ENCODE measurements at places on chromosomes 2 and 18.

- DNase-seq: no peak
Observed at GRCh38 chr2:215861607-215862350, 151.6 kb downstream of the MREG start.

DNA sequence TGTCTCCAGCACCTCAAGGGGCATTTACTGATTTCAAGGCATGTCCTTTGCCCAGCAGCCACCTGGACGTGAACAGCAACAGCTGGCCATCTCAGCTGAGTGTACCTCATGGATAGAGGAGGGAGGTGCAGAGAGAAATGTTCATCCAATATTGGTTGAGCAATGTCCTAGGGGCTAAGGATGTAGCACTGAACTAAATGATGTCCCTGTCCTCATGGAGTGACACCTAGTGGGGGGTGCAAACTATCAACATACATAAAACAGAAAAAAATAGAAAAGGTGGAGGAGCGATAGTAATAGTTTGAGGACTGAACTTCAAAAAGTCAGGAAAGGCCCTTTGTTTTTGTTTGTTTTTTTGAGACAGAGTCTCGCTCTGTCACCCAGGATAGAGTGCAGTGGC, 4.8 kb upstream of the UGGT1 start:
- DNase-seq: no peak

DNA sequence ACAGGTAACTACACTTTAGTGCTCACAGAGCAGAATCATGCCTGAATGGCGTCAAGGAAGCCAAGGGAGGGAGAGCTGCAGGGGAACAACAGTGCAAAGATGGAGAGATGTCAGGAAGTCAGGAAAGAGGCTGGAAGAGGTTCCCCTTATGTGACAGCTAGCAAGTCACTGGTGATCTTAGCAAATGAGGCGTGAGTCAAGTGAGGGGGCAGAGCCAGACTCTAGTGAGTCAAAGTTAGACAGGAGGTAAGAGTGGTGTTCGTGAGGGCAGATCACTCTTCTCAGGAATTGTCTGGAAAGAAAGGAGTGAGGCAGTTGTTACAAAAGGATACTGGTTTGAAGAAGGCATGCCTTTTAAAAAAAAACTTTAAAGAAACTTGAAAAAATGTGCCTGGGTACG, 87.1 kb downstream of the MEP1B start:
- DNase-seq: no peak

DNA sequence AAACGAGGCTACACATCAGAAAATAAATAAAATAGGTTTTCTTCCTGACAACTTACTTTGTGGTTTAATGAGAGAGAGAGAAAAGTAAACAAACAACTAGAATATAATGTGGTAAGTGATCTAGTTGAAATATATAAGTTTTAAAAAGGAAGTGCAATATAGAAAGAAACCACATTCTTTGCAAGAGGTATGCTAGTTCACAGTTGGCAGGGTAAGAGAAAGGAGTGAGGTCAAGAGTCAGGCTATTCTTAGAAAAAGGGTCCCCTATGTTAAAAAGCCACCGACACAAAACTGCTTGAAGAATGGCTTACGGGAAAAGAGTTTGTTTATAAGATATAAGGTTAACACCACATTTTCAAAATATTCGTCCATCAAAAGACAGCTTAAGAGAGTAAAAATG, 462.1 kb downstream of the ERBB4 start:
- no peak for DNase-seq

DNA sequence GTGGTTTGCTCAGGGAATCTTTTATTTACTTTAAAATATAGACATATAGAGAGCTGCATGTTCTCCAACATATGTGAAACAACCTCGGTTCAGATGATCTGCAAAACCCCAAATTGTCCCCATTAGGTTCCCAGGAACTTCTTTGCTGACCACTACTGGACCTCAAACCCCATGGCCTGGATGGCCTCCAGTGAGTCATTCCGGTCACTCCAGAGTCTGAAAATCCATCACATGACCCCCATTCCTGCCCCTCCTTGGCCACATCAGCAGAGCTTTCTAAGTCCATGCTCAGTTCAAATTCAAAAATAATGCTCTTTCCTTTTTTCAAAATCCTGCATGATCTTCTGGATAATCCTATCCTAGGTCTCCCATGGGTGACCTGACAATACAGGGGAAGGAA, 271.0 kb downstream of the TNS1 start:
- DNase-seq: no peak

GRCh38 chr2:15042801-15043217, 410.3 kb downstream of the LRATD1 start:
- no peak for DNase-seq

DNA sequence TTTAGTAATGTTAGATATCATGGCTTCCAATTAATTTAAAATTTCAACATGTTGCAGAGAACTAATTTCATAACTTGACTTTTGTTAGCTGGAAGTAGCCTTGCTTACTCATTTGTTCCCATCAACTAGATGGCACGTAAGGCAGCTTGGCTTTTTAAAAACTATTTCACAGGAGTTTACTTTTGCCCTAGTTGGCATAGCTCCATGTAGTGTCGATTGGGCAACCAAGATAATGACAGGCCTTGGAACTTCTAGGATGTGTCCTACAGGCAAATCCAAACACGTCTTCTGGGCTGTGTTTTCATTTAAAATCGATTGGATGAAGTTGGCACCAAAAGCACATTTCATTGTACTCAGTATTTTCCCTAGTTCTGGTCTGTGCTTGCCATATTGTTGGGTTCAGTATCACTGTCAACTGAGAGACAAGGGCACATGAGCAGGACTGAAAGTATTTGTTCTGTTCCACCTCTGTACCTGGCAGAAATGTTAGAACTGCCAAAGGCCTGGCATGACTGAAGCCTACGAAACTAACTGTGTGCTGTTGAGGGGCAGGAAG, 29.4 kb downstream of the HADHB start:
- DNase-seq: no peak

- DNase-seq: no peak
Observed at GRCh38 chr18:40738321-40738880, 1216.6 kb upstream of the PIK3C3 start.

- no peak for DNase-seq
Observed at GRCh38 chr2:220696280-220696669, 875.8 kb downstream of the EPHA4 start.

DNA sequence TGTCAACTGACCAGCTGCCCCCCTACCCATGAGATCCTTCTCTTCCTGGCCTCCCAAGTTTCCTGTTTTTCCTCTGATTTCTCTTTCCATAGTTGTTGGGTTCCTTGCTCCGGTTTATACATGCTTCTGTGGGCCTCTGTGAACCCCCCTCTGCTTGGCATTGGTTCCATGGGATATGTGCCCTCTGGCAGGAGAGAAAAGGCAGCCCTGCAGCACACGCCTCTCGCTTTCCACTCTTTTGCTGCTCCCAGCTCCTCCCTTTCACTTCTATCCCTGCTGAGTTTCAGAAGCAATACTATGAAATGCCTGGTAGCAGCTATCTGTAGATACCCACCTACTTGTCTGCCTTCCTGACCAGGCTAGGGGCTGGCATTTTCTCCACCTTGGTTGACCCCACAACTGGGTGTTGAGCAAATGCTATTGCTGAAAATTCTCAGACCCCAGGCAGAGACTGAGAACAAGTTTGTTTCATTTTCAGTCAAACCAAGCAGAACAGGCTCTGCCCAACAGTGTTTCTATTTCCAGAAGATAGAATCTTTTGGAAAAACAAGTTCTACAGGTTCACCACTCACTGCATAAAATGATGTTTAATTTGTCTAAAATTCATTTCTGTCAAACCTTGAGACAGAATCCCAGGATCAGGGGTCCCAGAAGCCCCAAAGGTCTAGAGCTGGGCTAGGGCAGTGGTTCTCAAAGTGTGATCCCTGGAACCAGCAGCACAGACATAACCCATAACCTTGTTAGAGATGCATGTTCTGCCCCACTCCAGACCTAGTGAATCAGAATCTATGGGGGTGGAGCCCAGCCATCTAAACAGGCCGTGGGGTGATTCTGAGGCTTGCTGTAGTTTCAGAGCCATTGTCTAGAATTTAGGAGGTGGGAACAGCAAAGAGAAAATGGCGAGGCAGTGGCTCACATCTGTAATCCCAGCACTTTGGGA, 13.4 kb downstream of the CAPG start:
- DNase-seq: no peak

GRCh38 chr18:76476665-76477561, 18.1 kb downstream of the ZNF516 start:
- DNase-seq: no peak

GRCh38 chr2:224798180-224798579, 82.0 kb upstream of the CCDC195 start:
- no peak for DNase-seq

- DNase-seq: no peak
Observed at GRCh38 chr18:63346031-63346430, 21.0 kb downstream of the KDSR start.

DNA sequence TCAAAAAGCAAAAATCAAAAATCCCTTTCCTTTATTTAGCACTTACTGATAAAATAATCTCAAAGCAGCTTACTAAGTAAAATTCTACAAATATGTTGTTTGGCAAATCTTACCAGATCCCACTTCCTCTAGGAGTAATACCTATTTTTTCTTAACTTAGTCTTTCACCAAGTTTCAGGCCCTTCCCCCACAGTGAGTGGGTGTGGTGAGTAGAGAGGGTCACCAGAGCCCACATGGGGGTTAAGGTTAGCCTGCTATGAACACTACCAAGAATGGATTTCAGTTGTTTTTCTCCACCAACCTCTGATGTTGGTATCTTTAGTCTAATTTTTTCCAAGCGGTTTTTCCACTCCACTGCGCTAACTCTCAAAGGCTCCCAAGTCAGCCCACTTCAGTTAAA, 23.2 kb downstream of the PIAS2 start:
- DNase-seq: no peak

GRCh38 chr2:186882511-186883071, 33.6 kb upstream of the ZSWIM2 start:
- no peak for DNase-seq

DNA sequence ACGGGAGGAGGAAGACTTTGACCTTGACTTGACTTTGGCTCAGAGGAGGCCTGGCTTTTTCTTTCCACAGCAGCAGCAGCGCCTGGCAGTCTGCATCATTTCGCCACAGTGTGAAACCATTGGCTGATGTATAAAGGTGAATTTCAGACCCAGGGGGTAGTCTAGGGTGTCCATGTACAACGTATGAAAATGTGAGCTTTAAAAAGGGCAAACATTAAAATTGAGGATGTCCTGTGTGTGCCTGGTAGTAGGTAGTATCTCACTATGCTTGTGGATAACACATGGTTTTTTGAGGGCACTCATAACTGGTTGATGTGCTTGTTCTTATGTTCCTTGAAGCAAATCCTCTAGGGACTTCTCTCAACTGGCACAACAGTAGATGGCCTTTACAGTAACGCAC, 86.1 kb downstream of the LPIN1 start:
- DNase-seq: no peak

DNA sequence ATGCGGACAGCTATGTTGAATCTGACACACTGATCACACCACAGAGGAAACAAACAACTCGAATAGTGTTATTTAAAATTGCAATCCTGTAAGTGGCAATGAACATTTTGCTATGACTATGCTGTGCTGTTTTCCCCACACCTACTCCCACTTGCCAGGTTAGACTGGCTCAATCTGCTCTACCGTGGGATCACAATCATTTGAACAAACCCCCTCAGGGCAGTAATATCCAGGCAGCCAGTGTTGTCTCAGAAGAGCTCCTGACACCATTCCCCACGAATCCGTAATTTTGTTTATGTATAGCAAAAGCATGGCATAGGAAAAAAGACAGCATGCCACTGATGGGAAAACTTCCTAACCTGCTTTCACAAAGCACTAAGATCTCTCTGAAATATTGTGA, 284.3 kb downstream of the ERBB4 start:
- DNase-seq: no peak

DNA sequence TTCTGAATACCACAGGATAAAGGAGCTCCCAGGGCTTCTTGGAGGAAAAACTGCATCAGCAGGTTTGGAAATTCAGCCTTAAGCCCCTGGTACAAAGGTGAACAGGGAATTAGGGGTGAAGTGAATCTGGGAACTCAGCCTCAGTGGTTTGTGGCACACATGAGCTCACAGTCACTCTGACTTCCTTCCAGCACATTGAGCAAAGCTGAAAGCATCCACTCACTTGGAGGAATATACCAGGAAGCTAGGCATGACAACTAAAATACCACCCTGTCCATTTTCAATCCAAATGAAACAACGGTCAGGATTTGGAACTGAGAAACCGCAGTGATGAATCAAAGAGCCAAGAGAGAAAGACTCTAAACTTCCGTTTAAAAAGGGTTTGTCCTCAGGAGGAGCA, 216.1 kb downstream of the ICOS start:
- DNase-seq: no peak

DNA sequence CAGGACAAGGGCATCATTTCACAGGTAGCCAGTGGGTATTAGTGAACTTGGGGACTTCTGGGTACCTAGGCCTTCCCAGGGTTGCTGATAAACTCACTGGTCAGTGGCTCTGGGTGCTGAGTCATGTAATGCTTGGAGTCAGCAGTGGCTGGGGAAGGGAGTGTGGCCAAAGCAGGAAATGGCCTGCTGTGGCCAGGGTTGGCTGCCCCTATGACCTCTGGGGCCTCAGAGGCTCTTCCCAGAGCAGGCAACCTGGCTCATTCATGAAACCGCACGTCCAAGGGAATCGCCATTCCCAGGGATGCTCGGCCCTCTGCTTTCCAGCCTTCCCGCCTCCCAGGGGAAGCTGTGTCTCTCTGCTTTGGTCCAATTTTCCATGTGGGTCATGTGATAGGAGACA, 294.9 kb downstream of the DYSF start:
- DNase-seq: no peak

- DNase-seq: no peak
Observed at GRCh38 chr2:223199531-223200515, 147.8 kb downstream of the KCNE4 start.

DNA sequence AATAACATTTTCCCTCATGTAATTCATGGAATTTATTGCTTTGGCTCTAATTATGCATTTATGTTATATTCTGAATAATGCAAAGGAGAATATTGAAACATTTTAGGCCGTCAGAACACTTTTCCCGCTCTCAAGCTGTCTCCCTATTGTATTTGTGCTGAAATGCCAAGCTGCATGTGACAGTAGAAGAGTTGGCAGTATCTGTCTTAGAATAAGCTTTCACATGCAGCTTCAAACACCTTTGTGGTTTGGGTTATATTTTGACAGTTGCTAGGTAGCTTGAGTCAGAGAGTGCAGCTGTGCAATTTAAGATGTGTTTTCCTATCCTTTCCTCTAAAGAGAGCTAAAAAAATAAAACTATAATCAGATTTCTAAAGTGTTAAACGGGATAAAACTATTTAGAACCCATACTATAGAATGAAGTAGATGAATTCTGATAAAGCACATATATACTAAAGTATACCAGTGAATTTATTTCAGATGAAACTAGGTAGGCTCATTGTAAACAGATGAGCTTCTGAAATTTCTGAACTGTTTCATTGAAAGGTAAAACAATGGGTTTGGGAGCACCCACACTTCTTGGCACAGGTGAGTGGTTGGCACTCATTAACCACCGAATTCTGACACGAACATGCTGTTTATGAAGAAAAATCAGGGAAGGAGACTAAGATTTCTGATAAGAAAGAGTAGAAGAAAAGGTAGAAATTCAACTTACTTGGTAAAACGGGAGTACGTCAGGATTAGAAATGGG, 43.4 kb downstream of the PLCL1 start:
- DNase-seq: no peak

GRCh38 chr2:72263043-72263775, 115.5 kb upstream of the CYP26B1 start:
- no peak for DNase-seq

GRCh38 chr2:88857951-88858411, 166.5 kb downstream of the RPIA start:
- DNase-seq: no peak

GRCh38 chr2:15355386-15355785, 205.7 kb downstream of the NBAS start:
- DNase-seq: no peak

- DNase-seq: no peak
Observed at GRCh38 chr2:76019128-76019527, 308.4 kb upstream of the GCFC2 start.

- DNase-seq: no peak
Observed at GRCh38 chr2:37271376-37272067, 40.1 kb downstream of the NDUFAF7 start.
